ENCODE measurements at places on chromosomes 5 and 9.

DNA sequence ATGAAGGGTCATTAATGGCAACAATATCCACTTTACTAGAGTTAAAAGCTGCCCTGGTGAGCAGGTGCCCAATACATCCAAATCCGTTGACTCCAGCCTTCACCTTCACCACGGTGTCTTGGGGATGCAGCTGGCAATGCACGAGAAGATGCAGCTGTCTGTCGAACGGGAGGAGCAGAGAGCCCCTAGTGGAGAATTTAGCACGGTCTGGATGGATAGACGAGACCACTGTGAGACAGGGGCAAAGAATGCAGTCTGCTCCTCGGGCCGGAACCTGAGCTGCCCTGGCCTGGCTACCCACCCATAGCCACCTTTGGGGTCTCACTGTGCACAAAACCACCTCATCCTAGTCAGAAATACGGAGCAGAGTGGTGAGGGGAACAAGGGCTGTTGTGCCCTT is 35.1 kb downstream of the ADRA1B start:
- peak; percentile 61 for DNase-seq

DNA sequence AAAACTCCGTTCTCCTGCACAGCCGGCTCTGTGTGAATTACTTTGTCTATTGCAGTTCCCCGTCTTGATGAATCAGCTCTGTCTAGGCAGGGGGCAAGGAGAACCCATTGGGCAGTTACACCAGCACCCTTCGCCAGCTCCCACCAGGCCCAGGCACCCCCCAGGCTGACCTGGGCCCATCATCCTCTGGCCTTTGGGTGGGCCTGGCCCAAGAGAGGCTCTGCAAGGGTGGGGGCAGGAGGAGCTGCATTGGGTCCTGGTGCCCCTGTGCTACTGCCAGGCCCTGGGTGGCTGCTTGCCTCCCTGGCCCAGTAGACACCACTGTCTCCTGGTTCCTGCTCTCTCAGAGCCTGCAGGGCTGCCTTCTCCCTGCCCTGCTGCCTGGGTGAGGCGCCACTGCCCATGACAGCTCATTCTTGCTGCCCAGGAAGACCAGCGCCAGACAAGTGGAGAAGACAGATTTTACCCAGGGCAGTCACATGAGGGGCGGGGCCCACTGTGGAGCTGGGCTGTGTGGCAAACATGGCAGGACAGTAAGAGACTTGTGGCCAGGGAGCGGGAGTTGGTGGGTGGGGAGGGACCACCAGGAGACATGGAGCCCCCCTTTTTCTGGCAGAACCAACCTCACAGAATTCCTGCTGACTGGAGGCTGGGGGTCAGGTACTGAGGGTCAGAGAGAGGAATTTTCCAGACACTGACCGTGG is 67.2 kb downstream of the MRPL36 start:
- DNase-seq = no peak

- no peak for DNase-seq
These were observed 20.8 kb downstream of the SNCAIP start for GRCh38 chr5:122332599-122333555.

DNA sequence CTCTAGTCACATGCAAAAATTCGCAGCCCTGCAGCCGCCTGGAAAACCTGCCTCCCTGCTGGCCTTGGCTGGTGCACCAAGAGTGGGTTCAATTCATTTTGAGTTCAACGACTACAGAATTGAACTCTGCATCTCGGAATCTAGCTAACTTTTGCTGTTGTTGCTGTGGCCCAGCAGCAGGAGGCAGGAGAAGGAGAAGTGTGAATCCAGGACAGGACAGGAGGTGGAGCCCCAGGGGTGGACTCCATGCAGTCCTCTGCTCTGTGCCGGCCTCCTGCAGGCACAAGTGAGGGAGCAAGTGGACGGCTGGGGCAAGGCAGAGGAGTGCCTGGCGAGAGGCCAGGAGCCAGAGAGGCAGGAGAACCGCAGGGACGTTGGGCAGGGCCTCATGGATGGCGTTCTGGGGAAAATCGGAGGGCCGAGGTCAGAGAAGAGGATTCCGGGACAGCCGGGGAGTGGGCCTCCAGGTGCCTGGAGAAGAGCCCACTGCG is 214.2 kb downstream of the FANCC start:
- no peak for DNase-seq

DNA sequence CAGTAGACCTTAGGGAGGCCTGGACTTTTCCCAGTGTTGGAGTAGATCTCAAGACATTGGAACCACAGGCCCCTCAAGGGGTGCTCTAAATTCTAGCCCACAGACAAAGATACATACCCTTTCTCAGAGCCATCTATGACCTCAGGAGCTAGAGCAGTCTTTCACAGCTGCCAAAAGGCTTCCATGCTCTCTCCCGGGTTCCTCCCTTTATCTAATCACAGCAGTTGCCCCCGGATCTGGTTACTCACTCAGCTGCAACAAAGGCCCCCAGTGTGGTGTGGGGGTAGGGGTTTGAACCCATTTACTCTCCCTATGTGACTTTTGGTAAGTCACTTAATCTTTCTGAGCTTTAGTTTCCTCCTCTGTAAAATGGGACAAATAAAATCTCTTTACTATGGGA is 27.0 kb downstream of the POU4F3 start:
- no peak for DNase-seq

GRCh38 chr5:999032-999501 is 9.5 kb upstream of the NKD2 start:
- DNase-seq = no peak

DNA sequence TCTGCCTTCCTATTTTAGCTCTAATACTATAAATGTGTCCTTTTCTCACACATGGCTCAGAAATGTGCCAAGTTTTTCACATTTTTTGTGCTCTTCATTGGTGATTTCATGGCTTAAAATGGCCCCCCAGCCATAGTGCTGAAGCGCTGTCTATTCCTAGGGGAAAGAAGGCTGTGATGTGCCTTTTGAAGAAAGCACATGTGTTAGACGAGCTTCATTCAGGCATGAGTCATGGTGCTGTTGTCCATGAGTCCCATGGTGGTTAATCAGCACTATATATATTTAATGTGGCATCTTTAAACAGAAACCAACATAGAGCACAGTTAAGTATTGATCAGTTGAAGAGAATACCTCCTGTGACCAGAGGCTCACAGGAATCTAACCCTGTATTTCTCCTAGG is 55.8 kb downstream of the PDE8B start:
- DNase-seq = peak; percentile 52

DNA sequence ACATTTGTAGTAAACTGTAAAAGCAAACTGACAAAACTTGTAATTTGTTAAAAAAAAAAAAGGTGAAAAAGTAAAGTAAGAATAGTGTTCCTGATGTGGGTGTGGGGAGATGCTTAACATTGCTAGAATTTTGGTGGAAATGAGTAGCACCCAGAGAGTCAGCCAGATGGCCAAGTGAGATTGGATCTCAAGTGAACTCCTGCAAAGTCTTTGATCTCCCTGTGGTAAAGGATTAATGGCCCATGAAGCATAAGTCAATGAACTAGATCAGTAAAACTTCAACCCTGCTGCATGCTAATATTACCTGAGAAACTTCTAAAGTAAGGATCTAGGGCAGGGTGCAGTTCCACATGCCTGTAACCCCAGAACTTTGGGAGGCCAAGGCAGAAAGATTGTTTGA is 19.0 kb upstream of the FAM169A start:
- no peak for DNase-seq

DNA sequence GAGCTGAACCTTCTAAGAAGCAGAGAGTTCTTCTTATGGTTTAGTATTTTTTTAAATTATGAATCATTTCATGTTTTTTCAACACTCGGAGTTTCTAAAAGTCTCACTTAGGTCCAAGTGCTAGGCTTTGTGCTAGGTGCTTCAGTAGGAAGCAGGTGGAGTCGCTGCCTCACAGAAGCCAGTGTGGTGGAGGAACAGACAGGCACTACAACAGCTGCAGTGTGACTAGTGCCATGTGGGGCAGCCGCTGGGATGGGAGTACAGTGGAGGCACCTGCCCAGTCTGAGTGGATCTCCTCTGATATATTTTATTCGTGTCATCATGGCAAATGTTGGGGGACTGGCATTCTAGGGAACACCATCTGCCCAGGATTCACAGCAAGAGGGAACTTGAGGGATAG is 15.3 kb downstream of the PCDHGC5 start:
- DNase-seq = no peak

- DNase-seq = no peak
These were observed 11.4 kb downstream of the YTHDC2 start for GRCh38 chr5:113524927-113525326.

- DNase-seq = no peak
These were observed 4.4 kb downstream of the SNAPC4 start for GRCh38 chr9:136395345-136396218.

DNA sequence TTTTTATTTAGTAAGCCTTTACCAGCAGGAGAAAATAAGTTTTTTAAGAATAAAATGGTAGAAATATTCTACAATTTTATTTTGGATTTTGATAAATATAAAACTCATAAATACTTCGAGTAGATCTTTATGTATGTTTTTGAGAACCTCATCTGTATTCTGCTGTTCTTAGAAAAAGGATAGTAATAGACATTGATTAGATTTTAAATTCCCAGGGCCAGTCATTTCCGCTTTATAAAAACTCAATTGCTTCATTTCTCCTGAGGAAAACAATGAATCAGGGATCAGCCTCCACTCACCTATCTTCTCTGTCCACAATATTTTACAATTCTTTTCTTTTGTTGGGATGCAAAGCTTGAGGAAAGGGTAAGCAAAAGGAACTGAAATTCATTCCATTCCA is 1983.5 kb upstream of the C9orf72 start:
- no peak for DNase-seq

Data from fibroblast of upper back skin (primary cell).